ENCODE measurements at places on chromosomes 4 and X.

DNA sequence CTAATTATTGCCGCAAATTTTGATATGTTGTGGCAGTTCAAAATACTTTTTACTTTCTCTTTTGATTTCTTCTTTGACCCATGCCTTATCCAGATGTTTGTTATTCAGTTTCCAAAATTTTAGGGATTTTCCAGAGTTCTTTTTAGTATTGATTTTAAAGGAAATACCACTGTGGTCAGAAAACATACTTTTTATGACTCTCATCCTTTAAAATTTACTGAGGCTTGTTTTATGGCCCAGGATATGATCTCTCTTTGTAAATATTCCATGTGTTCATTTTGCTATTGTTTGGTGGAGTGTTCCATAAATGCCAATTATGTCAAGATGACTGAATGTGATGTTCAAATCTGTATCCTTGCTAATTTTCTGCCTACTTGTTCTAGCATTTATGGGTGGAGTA lies 272.3 kb upstream of the DIPK2B start:
- no peak for DNase-seq

GRCh38 chr4:15749001-15749400 lies 29.1 kb upstream of the CD38 start:
- DNase-seq = no peak

DNA sequence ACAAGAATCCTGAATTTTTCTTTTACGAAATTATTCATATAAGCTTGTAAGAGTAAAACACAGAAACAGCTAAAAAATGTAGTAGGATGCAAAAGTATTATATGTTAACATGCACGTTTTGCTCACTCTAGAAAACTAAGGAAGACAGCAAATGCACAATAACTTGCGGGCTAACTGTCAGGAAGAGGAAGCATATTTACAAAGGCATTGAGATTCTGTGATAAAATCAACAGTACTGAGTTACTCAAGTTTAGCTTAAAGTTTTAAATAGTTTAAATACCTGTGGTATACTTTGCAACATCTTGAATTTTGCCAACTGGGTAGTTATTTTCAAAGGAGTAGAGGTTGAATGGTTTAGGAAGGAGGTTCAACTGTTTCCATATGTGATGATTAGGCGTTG lies 37.0 kb downstream of the SH2D1A start:
- DNase-seq = no peak

DNA sequence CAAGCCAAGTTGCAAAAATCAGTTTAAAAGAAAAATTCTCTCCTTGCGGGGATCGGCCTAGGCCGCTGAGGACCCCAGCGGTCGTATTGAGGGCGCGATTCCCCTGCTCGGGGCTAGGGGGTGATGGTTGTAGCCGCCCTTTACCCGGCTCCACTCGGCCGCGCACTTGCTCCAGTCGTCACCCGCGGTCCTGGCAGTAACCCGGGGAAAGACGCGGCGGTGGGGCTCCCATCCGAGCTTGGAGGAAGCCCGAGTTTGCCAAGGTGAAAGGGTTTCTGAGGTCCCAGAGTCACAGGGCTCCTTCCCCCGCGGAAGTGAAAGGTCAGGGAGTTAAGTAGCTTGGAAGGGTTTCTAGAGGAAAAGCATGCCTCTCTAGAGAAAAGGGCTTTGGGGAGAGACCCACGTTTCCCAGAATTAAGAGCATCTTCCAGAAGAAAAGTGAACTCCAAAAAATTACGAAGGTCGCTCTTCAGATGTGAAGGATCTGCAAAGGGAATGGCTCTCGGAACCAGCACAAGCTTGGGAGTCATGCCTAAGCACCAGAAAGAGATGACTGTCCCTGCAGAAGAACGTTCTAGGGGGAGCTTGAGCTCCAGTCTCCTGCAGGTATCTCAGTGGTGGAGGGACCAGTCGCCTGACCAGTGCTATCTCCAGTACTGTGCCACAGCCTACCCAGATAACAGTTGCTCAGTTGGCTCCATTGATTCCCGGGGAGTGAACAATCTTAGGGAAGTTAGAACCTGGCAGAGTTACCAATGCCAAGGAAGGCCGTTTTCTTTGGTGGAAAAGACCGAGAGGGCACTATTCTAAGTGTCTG lies 875 bp downstream of the LAP3 start:
- DNase-seq = peak; percentile 69

DNA sequence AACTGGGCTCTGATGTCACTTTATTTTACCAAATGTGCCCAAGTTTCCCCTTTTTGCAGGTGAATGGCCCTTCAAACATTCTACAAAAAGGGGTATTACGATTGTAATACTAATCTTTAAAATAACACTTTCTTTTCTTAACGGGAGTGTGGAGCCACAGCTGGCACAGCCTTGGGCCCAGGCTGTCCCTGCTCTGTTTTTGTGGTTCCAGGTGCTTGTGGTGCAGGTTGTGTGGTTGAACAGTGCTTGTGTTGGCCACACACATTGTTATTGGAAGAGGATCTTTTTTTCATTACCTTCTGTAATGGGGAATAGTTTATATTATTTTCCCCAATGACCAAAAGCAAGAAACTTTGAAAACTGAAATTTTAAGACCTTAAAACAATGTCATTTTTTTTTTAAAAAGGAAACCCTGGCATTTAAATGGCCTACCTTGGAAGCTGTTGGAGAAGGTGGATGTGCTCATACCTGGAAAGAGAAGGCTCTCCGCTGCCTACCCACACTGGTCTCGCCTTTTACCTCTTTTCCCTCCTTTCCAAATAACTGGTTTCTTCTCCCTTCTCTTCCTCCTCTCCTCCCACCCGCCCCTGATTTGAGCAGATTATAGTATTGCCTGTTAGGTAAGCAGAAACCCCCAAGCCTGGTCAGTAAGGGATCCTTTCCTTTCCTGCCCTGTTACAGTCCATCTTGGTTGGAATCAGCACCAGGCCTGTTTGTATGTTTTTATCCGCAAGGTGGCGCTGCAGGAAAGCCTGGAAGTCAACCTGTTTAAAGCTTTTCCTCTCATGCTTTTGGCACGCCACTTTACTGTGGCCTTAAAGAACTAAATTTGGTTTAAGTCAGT lies 28.6 kb downstream of the HADH start:
- DNase-seq = peak; percentile 84

- DNase-seq = no peak
Measured at GRCh38 chrX:104921584-104922205, 298.8 kb downstream of the TEX13A start.

GRCh38 chrX:7993873-7994272 lies 66.7 kb upstream of the PNPLA4 start:
- DNase-seq = no peak

- DNase-seq = no peak
Measured at GRCh38 chrX:13638826-13639225, 14.1 kb upstream of the TCEANC start.

GRCh38 chr4:186621959-186622553 lies 66.7 kb upstream of the MTNR1A start:
- DNase-seq = no peak

GRCh38 chr4:68909385-68909784 lies 42.2 kb downstream of the UGT2A3 start:
- no peak for DNase-seq

DNA sequence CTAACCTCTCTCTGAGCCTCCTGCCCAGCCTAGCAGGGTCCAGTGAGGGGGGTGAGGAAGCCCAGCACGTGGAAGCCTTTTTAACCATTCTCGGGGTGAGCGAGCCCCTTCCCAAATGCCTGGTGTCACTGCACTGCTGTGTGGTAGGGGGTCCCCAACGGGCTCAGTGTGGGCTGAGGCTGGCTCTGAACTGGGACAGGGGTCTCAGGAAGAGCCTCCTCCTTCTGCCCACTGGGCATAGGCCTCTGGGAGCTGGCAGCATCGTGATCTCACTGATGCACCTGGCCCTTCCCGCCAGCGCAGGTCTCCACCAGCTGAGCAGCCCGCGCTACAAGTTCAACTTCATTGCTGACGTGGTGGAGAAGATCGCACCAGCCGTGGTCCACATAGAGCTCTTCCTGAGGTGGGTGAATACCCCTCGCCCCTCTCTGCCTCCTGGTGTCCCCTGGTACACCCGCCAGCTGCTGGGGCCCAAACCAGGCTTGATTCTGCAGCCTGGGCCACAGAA lies 12.6 kb downstream of the HTRA3 start:
- DNase-seq = no peak

GRCh38 chr4:150136481-150136880 lies 58.2 kb downstream of the DCLK2 start:
- DNase-seq = no peak

DNA sequence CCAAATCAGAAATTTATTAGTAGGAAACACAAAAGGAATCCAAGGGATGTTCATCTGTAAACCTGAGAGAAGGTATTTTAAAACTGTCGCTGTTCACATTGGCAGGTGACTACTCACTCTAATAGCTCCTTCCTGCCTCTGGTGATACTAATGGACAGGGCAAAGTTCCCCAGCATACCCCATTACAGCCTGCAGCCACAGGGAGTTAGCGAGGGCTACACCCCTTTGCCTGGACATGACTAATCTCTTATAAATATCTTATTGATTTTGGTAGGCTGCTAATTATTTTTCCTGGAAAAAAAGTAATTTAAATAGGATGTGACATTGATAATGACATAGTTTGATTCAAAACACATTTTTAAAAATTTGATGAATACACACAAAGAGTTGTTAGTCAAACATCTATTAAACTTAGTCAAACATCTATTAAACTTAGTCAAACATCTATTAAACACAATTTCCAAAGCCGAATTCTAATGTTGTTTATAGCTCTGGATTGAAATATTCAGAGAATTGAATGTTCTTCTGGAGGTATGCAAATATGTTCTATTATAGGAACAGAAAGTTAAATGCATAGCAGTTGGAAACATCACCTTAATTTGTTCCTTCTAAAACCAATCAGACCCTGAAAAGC lies 83.0 kb upstream of the CBR4 start:
- DNase-seq = no peak

- DNase-seq = no peak
Measured at GRCh38 chr4:85391589-85392410, 83.2 kb upstream of the ARHGAP24 start.

- no peak for DNase-seq
Measured at GRCh38 chr4:39759569-39759968, 61.6 kb downstream of the UBE2K start.

DNA sequence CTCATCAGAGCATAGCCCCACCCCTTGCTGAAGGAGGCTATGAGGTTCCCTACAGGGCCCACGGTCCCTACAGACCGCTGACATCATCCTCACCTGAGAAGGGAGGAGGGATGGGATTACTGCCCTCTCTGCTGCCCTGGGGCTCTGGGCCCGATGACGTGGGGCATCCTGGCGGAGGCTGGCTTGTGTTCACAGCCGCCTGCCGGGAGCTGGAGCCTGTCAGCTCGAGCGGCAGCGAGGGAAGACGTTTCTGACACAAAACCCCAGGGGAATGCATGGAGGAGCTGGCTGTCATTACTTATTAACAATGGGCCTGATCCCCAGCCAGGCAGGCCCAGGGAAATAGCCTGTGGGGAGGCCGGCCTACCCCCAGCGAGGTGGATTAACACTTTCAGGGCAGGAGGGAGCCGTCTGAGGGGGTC lies 106.6 kb upstream of the ATP6AP2 start:
- no peak for DNase-seq

GRCh38 chr4:148901075-148901705 lies 459.0 kb upstream of the NR3C2 start:
- no peak for DNase-seq

DNA sequence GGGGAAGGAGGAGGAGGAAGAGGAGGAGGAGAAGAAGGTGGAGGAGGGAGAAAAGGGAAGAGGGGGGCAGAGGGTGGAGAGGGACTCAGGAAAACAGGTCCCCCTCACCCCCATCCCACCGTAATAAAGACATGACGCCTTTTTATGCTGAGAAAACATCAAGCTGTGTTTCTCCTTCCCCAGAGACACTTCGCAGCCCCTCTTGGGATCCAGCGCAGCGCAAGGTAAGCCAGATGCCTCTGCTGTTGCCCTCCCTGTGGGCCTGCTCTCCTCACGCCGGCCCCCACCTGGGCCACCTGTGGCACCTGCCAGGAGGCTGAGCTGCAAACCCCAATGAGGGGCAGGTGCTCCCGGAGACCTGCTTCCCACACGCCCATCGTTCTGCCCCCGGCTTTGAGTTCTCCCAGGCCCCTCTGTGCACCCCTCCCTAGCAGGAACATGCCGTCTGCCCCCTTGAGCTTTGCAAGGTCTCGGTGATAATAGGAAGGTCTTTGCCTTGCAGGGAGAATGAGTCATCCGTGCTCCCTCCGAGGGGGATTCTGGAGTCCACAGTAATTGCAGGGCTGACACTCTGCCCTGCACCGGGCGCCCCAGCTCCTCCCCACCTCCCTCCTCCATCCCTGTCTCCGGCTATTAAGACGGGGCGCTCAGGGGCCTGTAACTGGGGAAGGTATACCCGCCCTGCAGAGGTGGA lies 45.3 kb upstream of the SHOX start:
- DNase-seq = no peak

DNA sequence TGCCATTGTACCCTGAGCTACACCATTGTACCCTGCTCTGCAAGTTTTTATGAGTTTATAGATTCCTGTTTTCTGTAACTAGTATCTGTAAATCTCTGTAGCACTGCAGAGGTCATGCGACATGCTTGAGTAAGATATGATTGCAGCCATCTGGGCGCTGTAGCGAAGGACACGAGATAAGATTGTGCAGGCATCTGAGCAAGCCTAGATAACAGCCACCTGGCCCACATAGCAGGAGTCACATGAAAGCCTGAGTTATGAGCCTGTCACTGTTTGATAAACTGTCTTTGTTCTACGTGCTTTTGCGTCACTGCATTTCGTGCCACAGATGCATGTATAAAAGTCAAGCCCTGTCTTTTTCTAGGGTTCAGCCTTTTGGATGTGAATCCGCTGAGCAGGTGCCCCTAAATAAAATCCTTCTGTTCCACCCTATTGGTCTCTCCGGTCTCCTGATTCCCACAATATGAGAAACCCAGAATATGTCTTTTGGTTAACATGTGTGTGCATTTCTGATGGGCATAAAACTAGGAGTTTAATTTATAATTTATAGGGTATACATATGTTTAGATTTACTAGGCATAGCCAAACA lies 327.6 kb upstream of the MAOA start:
- DNase-seq = no peak

DNA sequence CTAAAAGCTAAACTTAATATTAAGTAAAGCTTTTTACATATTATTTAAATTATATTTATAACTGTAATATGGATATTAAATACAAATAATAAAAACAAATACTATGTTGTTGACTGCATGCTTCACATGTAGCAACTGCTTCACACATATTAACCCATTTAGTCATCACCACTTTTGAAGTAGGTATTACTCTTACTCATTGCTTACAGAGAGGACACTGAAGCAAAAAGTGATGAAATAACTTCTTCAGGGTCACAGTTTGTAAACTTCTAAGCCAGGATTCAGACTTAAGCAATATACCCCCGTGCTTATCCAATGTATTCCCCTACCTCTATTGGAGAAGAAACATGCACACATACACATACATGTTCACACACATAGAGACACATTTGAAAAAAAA lies 166.6 kb downstream of the DKK2 start:
- DNase-seq = no peak

Data from hematopoietic multipotent progenitor cell treated with erythropoietin and hydrocortisone succinate and interleukin-3 and kit ligand, for 8 days (in vitro differentiated cells).